ENCODE measurements at places on chromosomes 3 and 15.

GRCh38 chr15:66964111-66964738, 101.2 kb upstream of the SMAD3 start:
- no peak for DNase-seq

DNA sequence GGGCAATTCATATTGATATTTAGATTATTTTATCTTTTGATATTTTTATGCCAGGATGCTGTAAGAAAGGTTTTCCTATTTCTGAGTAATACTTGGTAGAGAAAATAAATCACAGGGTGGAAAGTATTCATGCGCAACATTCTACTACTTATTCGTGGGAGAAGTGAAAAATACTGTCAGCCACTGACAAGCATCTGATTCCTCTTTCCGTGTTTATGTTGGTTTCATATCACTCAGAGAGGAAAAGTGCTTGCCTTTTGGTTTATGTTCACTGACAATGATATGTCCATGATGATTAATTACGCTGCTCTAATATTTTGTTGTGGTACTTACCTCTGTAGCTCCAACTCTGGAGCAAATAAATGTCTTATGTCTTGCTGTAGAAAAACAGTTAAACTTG, 429.4 kb downstream of the EDEM1 start:
- no peak for DNase-seq

DNA sequence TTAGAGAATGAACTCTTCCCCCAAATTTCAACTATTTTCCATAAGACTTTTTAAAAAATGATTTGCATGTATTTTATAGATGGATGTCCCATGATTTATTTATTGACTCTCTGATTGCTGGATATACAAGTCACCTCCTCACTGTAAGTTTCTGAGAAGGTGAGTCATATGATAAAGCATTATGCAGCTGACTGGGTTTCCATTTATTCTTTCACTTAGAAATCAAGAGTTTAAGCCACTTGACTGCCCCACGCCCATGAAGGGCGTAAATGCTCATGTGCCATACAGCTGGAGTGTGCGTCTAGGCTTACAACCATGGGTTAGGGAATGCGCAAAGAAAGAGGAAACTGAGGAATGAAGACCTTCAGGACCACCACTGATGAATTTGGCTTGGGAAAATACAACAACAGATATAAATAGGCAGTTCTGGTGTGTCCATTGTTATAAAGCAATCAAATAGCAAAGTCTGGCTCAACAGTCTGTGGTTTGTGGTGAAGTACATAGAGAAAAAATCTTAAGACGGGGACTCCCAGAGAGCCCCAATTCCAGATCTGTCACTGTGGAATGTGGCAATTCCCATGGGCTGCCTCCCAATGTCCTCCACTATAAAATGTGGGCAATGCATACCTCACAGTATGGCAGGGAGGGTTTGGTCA, 20.3 kb downstream of the SLCO2A1 start:
- no peak for DNase-seq

DNA sequence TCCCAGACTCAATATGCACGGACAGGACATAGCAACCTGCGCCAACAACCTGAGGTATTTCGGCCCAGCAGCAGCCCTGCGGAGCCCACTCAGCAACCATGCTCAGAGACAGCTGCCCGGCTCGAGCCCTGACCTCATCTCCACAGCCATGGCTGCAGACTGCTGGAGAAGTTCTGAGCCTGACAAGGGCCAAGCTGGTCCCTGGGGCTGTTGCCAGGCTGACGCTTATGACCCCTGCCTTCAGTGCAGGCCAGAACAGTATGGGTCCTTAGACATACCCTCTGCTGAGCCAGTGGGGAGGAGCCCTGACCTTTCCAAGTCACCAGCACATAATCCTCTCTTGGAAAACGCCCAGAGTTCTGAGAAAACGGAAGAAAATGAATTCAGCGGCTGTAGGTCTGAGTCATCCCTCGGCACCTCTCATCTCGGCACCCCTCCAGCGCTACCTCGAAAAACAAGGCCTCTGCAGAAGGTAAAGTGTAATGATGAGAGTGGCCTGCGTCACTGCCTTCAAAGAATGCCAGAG, 25.5 kb downstream of the TMEM41A start:
- DNase-seq, result no peak

DNA sequence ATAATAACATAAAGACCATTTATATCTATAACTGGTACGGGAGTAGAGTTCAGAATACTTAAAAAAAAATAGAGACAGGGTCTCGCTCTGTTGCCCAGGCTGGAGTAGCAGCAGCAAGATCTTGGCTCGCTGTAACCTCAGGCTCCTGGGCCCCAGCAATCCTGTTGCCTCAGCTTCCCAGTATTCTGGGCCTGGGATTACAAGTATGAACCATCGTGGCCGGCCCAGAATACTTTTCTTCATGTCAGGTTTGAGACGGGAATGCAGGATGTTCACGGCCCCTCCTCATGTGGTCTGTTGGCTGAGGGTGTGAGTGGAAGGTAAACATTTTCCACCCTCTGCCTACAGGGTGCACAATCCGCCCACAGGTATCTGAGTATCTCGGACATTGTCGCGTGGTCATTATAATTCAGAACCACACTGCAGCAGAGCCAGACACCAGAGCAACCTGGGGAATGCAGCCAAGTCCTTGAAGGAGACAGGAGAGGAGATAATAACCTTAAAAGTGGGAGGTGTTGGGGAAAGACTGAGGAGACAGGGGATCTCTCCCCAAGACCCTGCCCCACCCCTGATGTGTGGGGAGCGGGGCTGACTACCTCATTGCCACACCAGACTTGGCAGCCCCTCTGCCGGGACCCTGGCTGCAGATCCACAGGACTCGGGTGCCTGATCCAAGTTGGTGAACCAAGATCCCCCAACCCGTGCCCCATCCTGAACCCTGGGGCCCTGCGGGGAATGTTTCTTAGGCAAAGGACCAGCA, 106.8 kb downstream of the ADCY5 start:
- no peak for DNase-seq

DNA sequence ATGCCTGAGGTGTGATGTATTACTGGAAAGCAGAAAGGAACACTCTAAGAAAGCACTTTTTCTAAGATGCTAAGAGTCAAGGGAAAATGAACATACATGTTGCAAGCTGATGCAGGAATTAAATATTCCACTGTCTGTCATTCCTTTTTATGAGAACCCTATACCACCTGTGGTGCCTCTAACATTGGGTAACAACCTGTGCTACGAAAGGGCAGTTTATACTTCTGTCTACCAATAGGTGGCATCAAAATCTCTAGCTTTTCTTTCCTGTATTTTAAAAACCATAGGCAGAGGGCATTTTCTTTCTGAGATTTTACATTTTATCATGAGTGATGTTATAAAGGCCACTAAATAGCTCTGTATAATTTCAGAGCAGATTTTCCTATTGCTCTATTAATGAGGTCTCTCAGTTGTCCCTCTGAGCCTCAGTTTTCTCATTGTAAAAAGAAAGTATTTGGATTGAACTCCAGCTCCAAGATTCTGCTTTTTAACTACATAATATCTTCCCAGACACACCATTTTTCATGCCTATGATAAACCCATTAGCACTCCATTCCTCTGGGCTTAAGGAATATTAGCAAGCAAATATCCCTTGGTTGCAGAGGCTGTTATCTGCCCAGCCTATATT, 3.5 kb upstream of the CPNE4 start:
- DNase-seq, result peak; percentile 24

- no peak for DNase-seq
Measured at GRCh38 chr3:63015614-63016309, 140.5 kb upstream of the CADPS start.

DNA sequence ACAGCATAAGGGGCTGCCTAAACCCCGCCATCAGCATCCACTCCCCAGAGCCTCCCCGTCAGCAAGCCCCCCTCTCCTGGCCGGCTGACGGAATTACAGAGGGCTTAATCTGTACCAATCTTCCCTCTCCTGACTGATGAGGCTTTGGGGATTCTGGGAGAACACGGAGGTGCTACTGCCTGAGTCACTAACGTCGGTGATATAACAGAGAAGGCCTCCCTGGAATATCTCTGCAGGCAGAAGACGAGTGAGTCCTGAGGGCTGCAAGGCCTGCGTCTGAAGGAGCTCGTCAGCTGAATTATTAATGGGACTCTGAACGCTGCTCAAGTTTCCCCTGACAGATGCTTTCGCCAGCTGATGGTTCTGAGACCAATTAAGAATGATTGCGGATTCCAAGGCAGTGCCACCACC, 147.7 kb downstream of the XXYLT1 start:
- peak; percentile 65 for DNase-seq

DNA sequence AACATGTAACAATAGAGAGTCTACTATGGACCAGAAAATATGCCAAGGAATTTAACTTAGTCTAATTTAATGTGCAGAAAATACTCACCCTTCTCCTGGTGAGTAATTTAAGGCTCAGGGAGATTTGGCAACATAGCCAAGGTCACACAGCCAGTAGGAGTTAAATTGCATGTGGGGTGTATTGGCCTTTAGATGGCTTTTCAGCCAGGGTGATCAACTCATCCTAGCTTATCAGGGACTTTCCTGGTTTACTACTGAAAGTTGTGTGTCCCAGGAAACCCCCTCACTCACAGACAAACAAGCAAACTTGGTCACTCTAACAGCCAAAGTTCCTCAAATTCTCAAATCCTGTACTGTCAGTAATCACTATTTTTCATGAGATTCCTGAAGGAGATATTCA, 2.6 kb upstream of the SLC9A9 start:
- no peak for DNase-seq

DNA sequence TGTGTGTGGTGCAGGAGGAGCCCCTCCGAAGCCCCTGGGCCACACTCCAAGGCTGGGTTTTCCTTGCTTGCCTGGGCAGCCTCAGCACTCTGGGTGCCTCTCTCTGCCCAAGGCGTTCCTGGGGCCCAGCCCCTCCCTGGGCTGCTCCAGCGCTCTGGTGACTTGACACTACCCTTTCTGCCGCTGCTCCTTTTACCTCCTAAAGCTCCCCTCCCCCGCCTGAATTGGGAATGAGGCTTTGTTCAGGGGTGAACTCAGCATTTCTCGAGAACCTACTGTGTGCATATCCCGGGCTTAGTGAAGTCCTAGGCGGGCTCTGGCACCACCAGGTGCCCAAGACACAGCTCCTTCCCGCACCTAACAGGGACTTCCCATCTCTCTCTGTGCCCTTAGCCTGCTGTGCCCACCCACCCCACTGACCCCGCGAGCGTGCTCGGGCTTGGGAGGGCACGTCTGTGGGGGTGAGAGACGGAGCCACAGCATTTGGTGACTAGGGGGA, 1.2 kb upstream of the BAHD1 start:
- DNase-seq, result no peak

- DNase-seq, result no peak
Measured at GRCh38 chr3:55609230-55609827, 122.2 kb upstream of the WNT5A start.

DNA sequence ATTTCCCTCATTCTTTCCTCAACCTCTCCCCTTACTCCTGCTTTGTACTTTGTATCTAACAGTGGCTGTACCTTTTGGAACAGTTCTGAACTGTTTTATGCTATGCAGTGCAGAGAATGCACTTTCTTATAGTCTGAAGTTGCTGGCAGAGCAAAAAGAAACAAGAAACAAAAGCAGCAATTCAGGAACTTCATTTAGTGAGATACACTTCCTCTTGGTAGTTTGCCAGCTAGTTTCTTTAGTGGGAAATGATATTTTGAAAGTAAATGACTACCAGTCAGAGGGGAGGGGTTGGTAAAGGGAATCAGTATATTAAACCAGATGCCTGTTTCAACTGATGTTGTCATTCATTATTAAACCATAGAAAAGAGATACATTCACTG, 55.0 kb upstream of the CHD2 start:
- no peak for DNase-seq

DNA sequence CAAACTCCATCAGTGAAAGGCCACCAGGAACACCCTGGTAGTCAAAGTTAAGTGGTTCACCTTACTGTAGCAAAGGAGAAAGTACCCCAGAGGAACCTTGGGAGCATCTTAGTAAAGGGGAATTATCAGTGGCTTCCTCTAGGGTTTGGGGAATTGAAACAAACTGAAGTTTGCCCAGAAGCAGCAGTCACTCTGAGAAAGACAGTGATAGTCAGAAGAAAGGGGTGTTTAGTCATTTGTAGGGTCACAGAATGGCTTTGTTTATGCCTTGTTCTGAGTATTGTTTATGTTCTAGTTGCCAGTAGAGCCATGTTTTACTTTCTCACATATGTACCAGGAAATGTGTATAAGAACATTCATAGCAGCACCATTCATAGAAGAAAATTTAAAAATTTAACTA, 93.8 kb downstream of the FHIT start:
- DNase-seq, result no peak

GRCh38 chr3:192892981-192893700, 24.5 kb downstream of the MB21D2 start:
- DNase-seq, result no peak

GRCh38 chr3:23624305-23624704, 181.4 kb upstream of the UBE2E1 start:
- DNase-seq, result no peak

DNA sequence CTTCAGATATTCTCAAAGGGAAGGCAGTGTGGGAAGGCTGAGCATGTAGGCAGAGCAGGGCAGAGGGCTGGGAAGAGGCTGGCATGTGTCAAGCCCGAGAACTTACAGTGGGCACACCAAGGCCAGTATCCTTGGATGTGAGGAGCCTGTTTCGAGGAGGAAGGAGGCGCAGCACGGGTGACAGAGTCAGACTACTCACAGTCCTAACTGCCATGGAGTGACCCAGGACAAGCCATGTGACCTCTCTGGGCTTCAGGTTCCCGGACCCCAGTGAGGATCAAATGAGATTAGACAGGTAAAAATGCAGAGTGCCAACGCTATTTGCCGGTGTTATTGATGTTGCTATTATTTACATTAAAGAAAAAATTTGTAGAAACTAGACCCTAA, 65.3 kb downstream of the NSMCE3 start:
- no peak for DNase-seq
